ENCODE measurements at places on chromosomes 7 and 10. TPM values are rescaled to one million over a fixed set of nuclear protein-coding genes. Genes with fewer than 3 reads are reported as not detected.

The FAM185A gene
- total RNA-seq: 9.2 TPM

The TMEM229A gene
- not detected for total RNA-seq

The HSPA12A gene
- total RNA-seq: 11.3 TPM

The CALML3 gene
- not detected for total RNA-seq

The TFR2 gene
- total RNA-seq: 4.8 TPM

The VIPR2 gene
- not detected for total RNA-seq

The MASTL gene
- 13.0 TPM for total RNA-seq

The SLC26A4 gene
- total RNA-seq: 0.80 TPM

The TEX36 gene
- 1.1 TPM for total RNA-seq

The PITX3 gene
- not detected for total RNA-seq

The FGFBP3 gene
- 0.68 TPM for total RNA-seq

The HACD1 gene
- 29.6 TPM for total RNA-seq

The SLC37A3 gene
- total RNA-seq: 42.4 TPM

The MRLN gene
- total RNA-seq: not detected

The IFIT2 gene
- total RNA-seq: 3.6 TPM

The FAM237B gene
- not detected for total RNA-seq

The ZNF398 gene
- total RNA-seq: 10.8 TPM

The SPDYE2B gene
- not detected for total RNA-seq

The SVOPL gene
- 0.70 TPM for total RNA-seq

The VWA2 gene
- total RNA-seq: 0.48 TPM

The MMD2 gene
- not detected for total RNA-seq

The CC2D2B gene
- total RNA-seq: not detected

The GPNMB gene
- total RNA-seq: 13.3 TPM

The PTPN20 gene
- 19.1 TPM for total RNA-seq

The ZNF783 gene
- 22.2 TPM for total RNA-seq

The IL6 gene
- 1.4 TPM for total RNA-seq

The PTF1A gene
- total RNA-seq: not detected

The OR6V1 gene
- total RNA-seq: not detected

The LMOD2 gene
- total RNA-seq: not detected

The CLDN3 gene
- total RNA-seq: 31.3 TPM

The C7orf57 gene
- total RNA-seq: 2.5 TPM

The NUTM2E gene
- 0.70 TPM for total RNA-seq

The TAS2R3 gene
- 2.0 TPM for total RNA-seq

The GFRA1 gene
- 0.11 TPM for total RNA-seq

The HMX3 gene
- total RNA-seq: not detected

The CRYGN gene
- total RNA-seq: 1.2 TPM

The HKDC1 gene
- 173 TPM for total RNA-seq

The ASIC3 gene
- 7.6 TPM for total RNA-seq

The EPHA1 gene
- 39.3 TPM for total RNA-seq

The PLEKHS1 gene
- total RNA-seq: 4.9 TPM

The DNAAF5 gene
- 78.9 TPM for total RNA-seq

The SLC12A9 gene
- total RNA-seq: 36.7 TPM

The BMPER gene
- total RNA-seq: 0.33 TPM
